ENCODE measurements at places on chromosomes 3 and 15. TPM values are rescaled to one million over a fixed set of nuclear protein-coding genes. Genes with fewer than 3 reads are reported as not detected.

GPR62 gene
- 0.16 TPM for total RNA-seq

ALS2CL gene
- 33.7 TPM for total RNA-seq

- peak overlapping the region; percentile 65 for H3K27ac ChIP-seq
- H3K27me3 ChIP-seq: no peaks in the 10 kb centered on the region
- peaks cover 69% of the 10 kb centered on the region for H3K4me1 ChIP-seq
- DNase-seq: no peak
- H3K4me3 ChIP-seq: no peak overlapping the region
Measured at GRCh38 chr3:178669022-178669601, 132.9 kb downstream of the KCNMB2 start.

DNA sequence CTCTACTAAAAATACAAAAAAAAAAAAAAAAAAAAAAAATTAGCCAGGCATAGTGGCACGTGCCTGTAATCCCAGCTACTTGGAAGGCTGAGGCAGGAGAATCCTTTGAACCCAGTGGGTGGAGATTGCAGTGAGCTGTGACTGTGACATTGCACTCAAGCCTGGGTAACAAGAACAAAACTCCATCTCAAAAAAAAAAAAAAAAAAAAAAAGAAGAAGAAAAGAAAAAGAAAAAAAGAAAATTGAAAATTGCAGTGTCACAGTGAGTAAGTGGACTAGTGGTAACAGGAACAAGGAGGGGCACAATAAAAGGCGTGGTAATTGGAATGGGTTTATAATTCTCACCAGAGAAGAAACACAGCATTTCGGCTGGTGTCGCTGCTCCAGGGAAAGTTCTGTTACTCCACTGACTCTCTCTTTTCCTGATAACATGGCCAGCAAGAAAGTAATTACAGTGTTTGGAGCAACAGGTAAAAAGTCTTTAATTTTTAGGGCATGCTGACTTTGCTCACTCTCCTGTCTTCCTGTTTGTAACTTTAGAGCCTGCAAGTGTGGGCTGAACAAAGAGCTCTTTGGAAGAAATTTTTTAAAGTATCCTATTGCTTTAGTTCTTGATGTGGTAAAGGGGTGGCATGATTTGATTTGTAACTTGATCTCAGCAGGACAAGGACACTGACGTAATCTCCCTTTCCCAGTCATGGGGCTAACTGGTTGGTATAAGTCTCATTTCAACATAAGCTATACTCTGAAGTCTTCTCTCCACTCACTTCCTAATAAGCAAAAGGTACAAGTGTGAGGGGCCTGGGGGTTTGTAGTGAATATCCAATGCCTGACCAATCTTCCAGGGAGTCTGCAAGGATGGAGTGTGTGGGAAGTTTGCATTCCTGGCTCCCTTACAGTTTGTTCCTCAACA is 22.1 kb upstream of the TRA2B start:
- H3K27me3 ChIP-seq: peaks cover 23% of the 10 kb centered on the region
- H3K4me1 ChIP-seq: no peaks in the 10 kb centered on the region
- no peak overlapping the region for H3K27ac ChIP-seq

- H3K36me3 ChIP-seq: no peaks in the 10 kb centered on the region
- no peak overlapping the region for H3K4me3 ChIP-seq
- DNase-seq: no peak
- no peak overlapping the region for H3K27ac ChIP-seq
- no peaks in the 10 kb centered on the region for H3K27me3 ChIP-seq
- no peaks in the 10 kb centered on the region for H3K4me1 ChIP-seq
Measured at GRCh38 chr15:49688135-49688790, 67.4 kb downstream of the DTWD1 start.

- no peaks in the 10 kb centered on the region for H3K4me1 ChIP-seq
- no peaks in the 10 kb centered on the region for H3K36me3 ChIP-seq
- H3K27ac ChIP-seq: no peak overlapping the region
- H3K27me3 ChIP-seq: no peaks in the 10 kb centered on the region
- H3K4me3 ChIP-seq: no peak overlapping the region
- DNase-seq: no peak
Measured at GRCh38 chr3:148612278-148612677, 85.4 kb upstream of the AGTR1 start.

- H3K4me1 ChIP-seq: peaks cover 55% of the 10 kb centered on the region
- H3K27ac ChIP-seq: peak overlapping the region; percentile 86
- no peaks in the 10 kb centered on the region for H3K36me3 ChIP-seq
- DNase-seq: no peak
Measured at GRCh38 chr3:195207056-195207455, 63.9 kb downstream of the XXYLT1 start.

All from left ventricle myocardium inferior (tissue), 1 donor.